ENCODE measurements at places on chromosomes 6 and 20.

GRCh38 chr6:10412461-10413261, 2.2 kb downstream of the TFAP2A start:
- DNase-seq = no peak

- DNase-seq = no peak
These were observed 99.9 kb downstream of the AIG1 start for GRCh38 chr6:143160439-143161220.

- DNase-seq = no peak
These were observed 49.4 kb upstream of the CD83 start for GRCh38 chr6:14068133-14068532.

GRCh38 chr6:157080986-157081391, 242.3 kb downstream of the TMEM242 start:
- DNase-seq = no peak

DNA sequence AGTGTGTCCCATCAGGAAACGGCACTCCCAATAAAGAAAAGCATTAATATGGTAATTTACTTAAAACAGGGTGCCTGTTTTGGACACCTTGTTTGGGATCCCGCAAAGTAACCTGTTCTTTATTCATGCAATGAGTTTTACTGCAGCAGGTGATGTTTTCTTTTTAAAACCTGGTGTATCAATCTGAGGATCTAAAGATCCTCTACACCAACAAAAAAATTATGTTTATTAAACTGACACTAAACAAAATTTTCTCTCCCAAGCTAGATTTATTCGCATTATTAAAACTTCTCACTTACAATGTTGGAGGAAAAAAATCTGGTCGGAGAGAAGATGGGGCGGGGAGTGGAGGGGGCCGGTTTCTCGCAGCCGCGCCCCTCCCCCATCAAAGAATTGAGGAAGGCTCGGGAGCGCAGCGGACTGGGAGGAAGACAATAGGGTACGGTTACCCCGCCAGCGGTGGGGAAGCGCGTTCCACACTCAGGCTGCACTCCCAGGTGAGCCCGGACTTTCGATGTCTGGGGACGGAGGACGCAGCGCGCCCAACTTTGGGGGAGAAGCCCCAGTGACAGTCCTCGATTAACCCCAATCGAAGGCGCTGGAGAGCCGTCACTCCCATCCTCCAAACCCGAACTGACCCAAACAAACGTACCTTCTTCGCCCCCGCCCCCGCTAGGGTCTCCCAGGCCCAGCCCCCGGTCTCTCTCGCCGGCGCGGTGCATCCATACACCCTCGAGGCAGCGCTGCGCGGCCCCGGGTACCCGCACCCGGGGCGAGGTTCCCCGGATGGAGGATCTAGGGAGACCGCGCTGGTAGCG, 1.3 kb downstream of the CD24 start:
- DNase-seq = no peak

- DNase-seq = no peak
These were observed 67.7 kb upstream of the PLEKHG1 start for GRCh38 chr6:150531957-150532356.

DNA sequence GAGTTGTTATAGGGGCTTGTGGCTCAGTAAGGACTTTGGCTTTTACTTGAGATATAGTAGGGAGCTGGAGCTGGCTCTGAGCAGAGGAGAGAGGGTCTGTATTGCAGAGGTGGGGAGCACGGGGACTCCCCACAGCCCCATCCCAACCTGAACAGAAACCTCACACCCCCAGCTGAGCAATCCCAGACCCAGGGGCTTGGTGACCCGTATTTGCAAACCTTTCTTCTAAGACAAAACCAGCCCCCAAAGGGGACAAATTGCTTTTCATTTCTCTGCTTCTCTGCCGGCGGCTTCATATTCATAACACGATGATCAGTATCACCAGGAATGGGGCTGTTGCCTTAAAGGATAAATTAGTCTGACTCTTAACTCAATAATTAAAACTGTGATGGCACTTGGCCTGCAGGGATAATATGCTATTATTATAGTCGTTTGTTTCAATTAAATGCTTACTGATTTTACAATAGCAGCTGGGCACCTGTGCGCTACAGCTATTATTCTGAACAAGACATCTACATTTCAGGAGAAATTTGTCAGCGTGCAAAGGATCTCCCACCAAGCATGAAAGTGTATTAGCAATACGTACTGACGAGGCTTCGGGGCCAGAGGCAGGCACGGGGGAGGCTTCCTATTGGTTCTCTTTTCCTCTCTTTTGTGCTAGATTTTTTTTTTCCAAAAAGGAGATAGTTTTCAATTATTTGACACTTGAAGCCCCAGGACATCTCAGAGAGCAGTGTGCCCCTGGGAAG, 118.1 kb downstream of the TOX2 start:
- DNase-seq = no peak

GRCh38 chr6:168418711-168419121, 22.3 kb upstream of the SMOC2 start:
- no peak for DNase-seq

DNA sequence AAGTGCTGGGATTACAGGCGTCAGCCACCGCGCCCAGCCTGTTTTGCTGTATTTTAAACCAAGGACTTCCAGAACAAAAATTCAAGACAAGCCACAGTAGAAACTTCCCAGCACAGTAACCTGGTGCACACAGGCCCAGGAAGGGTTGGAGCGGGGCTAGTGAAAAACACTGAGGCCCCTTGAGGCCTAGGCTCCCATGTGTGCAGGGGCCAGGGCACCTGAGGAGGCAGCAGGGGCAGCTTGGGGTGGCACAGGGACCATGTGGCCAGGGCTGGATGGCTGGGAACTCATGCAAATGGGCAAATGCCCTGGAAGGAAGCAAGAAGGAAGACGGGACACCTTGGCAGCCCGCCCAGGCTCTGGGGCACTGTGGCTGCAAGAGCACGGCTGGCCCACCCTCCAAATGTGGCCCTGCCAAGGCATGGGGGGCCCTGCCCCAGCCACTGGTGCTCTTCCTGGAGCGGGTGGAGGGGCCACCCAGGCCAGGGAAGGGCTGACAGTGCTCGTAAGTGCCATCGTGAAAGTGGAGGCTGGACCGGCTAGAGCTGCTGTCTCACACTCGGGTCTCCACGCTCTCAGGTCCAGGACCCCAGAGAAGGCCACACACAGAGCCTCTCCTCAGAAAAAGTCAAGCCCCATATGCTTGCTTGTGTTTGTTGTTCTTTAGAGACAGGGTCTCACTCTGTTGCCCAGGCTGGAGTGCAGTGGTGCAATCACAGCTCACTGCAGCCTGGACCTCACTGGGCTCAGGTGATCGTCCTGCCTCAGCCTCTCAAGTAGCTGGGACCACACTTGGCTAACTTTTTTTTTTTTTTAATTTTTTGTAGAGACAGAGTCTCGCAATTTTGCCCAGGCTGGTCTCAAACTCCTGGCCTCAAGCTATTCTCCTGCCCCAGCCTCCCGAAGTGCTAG, 10.3 kb downstream of the SLC2A4RG start:
- DNase-seq = no peak

- DNase-seq = no peak
These were observed 199.6 kb downstream of the TTLL2 start for GRCh38 chr6:167524261-167525111.

DNA sequence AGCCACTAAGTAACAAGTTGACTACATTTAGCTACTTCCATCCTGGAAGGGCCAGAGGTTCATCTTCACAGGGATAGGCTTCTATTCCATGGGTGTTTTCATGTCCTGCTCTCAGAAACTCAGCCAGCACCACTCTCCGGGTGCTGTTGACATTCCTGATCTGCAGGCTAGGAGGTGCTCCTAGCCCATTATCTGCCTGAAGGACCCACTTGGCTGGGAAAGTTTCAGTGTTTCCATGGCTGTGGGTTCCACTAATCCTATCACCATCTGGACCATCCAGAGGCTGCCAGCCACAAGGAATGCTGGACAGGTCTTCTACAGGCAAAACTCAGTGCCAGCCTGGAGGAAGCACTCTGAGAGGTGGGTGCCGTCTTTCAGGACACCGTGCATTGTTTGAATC, 45.2 kb downstream of the HLA-G start:
- DNase-seq = no peak

DNA sequence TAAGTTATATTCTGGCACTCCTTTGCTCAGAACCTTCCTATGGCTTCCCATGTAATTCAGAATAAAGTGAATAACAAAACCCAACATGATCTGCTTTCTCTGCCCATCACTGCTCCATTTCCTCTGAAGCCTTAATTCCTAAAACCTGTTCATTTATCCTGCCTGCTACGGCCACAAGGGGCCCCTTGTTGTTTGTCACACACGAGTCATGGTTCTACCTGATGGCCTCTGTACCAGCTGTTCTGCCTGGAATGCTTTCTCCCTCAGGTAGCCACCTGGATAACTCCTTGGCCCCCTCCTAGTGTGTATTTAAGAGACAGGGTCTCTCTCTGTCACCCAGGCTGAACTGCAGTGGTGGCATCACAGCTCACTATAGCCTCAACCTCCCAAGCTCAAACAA, 26.8 kb downstream of the ERGIC3 start:
- peak; percentile 45 for DNase-seq

GRCh38 chr20:58145506-58146080, 82.9 kb downstream of the ANKRD60 start:
- no peak for DNase-seq

DNA sequence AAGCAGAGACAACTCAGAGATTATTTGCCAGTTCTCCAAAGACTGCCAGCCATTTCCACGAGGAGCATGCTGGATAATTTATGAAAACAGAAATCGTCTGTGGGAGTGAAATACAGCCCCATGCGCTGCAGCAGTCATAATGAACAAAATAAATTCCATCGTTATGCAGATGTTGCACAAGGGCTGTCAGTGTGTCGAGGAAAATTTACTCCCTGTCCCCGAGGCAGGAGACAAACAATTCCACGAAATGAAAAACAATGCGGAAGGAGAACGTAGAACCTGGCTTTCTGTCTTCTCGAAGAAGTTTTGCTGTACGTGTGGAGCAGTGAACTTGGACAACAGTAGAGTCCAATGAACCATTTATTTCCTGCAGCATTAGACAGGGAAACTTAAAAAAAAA, 399.4 kb downstream of the CD83 start:
- DNase-seq = no peak

DNA sequence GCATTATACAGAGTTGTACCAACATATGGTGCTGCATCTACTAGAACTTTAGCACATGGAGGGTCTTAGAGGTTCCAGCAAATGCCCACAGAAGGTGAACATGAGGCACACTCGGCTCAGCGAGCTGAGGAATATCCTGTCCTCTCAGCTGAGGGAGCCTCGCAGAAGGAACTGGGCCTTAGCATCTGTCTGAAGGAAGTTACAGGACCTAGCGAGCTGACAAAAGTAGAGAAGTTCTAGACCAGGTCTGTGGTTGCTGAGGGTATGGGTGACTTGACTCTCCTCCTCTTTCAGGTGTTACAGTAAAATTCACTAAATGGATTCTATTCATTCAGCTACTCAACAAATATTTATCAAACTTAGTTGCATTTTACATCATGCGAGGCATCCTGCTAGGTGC, 157.2 kb downstream of the ZDHHC14 start:
- no peak for DNase-seq

GRCh38 chr20:22070610-22071058, 365.2 kb downstream of the PAX1 start:
- no peak for DNase-seq

DNA sequence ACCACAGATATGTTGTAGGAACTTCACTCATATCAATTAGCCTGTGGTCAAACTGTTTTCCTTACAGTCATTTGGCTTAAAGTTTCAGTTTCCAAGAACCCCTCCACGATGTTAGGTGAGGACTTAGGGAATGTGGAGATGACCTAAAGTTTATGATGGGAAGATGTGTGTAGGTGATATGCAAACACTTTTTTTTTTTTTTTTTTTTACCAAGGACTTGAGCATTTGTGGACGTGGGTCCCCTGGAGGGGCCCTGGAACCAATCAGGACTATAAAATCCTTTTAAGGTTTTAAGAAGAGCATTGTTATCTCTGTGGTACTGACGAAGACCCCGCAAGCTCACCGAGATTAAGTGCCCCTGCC, 478 bp upstream of the MTHFD1L start:
- DNase-seq = no peak

GRCh38 chr6:119514345-119514744, 164.8 kb upstream of the MAN1A1 start:
- DNase-seq = no peak

DNA sequence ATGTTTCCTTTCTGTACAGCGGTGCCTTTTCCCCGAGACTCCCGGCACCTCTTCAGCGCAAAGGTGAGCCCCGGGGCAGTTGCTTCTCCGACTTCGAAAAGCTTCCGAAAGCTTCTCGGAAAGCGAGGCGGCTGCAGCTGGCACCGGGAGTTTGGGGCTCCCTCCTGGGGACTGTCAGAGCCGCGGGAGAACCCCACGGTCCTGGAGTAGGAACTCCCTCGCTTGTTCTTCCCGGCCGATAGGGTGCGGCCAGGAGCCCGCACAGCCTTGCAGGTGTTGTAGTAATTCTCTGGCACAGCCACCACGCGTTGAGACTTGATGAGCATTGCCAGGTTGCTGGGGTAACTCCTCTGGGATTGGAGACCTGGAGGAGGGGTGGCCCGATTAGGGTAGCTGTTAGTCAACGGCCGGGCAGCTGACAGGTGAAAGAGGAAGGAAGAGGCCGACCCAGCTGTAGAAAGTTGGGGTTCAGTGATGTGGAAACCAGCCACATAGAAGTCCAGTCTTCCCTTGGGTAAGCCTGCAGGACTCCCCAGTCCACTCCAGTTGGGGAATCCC, 721 bp downstream of the KDM1B start:
- peak; percentile 65 for DNase-seq

DNA sequence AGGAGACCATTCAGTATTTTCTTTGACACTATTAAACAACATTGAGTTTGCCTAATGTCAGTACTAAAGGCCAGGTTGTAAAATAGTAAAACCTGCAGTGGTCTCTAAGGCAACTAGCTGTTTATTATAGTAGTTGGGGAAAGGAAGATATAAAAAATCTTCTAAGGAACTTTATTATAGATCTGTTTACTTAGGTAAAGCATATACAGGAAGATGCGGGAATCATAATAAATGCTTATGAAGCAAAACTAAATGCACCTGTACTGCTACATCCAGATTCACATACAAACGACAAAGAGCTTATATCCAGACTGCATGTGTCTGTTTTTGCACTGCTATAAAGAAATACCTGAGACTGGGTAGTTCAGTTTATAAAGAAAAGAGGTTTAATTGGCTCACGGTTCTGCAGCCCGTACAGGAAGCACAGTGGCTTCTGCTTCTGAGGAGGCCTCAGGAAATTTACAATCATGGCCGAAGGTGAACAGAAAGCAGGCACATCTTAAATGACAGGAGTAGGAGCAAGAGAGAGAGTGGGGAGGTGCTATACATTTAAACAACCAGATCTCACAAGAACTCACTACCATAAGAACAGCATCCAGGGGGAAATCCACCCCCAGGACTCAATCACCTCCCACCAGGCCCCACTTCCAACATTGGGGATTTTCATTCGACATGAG, 8.7 kb upstream of the TRIM39 start:
- DNase-seq = no peak

DNA sequence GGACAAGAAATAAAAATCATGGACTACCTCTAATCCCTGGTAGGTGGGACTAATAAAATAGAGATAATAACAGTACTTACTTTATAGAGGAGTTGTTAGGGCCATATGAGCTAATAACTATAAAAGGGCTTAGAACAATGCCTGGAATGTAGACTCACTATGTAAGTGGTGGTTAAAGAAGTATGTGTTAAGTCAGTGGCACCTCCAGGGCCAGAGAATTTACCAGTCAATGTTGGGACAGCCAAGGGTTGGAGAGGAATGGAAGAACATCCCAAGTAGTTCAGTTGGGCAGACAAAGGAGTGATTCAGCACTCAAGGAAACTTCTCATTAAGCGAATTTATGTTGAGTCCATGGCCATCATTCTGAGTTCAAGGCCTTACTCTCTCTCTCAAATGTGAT, 116.8 kb downstream of the OTOR start:
- DNase-seq = no peak
